ENCODE measurements at places on chromosomes 16 and 17.
A peak's percentile ranks its signal among the peaks of the same experiment; 100 is the strongest.

DNA sequence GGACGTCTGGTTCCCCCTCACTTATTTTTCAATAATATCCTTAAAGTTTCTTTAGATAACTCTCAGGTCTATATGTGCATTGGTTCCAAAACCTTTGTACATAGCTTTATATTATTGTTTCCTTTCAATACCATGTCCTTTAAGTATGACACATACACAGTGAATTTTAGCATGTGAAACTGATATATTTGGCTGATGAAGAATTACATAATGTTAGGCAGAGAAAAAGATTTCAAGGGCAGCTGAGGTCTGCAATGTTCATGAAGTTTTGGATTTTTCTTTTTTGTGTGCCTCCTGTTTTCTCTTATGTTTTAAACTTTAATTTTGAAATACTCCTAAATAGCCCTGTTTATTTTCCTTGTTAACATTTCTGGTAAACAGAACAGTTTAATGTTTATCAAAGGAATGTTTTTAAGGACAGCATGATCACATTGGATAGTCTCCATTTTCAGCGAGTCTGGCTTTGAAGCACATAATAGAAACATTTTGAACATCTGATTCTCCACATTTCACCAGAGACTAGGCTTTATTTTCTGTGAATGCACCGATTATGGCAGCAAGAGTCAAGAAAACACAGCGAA, 32.9 kb upstream of the FBXO47 start:
- no peak for DNase-seq

DNA sequence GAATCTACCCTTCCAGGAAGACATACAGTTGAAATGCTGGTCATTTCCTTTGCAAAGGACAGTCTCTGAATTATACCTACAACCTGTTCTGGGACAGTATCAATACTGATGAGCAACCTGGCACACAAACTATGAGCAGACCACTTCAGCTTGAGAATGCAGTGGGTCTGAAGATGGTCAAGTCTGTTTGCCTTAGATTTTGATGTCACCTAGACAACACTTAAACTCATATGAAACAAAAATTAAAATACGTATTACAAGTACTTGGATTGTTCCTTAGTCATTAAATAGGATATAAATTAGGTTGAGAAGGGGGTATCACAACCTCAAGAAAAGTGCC, 3.5 kb downstream of the SRSF2 start:
- DNase-seq: no peak

DNA sequence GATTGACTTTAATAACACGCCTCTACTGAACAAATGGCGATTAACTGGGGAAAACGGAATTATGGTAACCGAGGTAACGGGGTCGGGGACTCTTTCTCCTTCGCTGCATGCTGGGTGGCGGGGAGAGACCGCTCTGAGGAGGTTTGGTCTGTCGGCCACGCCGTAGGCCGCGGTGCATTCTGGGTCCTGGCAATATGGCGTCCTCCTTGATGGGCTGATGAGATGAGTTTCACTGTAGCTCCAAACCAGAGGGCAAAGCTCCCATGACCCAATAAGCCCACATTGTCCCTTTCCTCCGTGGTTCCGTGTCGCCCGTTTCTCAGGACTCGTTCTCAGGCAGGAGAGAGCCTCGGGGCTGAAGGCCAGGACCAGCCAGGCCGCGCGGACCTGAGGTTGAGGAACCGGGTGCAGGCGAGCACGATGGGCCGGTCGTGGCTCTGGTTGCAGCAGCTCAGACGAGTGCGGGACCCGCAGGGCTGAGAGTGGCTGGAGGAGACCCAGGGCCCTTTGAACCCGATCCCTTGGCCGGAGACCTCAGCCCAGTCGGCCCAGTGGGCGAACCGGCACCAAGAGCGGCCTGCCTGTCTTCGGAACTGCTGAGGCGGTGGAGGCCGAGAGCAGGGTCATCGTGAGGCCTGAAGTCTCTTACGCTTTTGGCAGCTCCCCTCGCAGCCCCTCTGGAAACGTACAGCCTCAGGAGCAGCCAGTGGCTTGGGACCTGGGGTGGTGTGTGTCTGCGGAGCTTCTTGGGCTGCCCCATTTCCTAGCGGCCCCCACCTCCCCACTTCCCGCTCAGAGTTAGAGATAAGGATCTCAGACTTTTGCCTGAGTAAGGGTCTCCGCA, at the start of gene RPTOR:
RPTOR (plus strand) TSS at position 184 of the 844 bp plus-strand sequence. CDS start 792 bp downstream, outside the sequence.
- DNase-seq: peak; percentile 69

- DNase-seq: no peak
Measured at GRCh38 chr17:18166894-18167293, 16.7 kb upstream of the ALKBH5 start.

DNA sequence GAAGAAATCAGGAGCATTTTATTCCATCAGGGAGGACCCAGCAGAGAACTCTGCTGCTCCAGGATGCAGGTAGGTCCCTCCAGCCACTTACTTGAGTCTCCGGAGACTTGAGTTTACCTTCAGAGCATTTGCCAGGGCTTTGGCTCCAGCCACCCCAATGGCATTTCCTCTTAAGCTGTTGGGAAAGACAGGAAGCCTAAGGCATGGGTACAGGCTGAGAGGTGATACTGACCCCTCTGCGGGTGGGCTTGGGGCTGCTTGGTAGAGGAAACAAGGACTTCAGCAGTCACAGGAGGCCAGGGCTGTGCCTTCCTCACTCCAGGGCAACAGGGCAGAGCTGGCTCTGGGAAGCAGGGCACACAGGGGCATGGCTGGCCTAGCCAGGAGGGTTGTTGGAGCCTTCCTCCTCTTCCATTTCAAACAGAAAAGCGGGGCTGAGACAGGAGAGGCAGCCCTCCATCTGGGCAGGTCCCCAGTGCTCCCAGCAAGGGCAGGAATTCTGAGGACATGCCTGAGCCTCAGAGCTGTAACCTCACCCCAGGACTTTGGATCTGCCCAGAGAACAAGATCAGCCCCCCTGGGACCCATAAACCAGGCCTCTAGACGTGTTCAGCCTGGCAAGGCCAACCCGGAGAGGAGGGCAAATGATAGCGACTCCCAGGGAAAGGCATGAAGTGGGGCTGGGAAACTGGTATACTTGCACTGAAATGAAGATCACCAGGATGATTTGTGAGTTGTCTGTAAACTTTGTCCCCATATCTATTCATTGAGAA, 34.4 kb downstream of the NLRC3 start:
- DNase-seq: no peak

DNA sequence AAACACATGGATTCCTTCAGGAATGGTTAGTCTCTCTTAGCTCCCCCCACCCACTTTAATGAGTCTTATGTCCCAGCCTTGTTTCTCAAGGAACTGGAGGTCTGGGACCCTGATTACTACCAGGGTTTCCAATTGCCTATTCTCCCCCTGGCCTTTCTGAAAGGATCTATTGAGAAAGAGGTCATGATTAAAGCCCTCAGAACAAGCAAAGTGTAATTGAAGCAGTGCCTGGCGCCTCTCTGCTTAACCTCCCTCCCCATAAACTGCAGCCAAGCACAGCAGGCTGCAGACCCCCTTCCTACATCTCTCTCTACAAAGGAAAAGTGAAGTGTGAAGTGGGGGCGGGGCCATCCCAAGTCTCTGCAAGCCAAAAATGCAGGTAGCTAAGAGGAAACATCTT, 159.7 kb upstream of the CDH11 start:
- DNase-seq: no peak

DNA sequence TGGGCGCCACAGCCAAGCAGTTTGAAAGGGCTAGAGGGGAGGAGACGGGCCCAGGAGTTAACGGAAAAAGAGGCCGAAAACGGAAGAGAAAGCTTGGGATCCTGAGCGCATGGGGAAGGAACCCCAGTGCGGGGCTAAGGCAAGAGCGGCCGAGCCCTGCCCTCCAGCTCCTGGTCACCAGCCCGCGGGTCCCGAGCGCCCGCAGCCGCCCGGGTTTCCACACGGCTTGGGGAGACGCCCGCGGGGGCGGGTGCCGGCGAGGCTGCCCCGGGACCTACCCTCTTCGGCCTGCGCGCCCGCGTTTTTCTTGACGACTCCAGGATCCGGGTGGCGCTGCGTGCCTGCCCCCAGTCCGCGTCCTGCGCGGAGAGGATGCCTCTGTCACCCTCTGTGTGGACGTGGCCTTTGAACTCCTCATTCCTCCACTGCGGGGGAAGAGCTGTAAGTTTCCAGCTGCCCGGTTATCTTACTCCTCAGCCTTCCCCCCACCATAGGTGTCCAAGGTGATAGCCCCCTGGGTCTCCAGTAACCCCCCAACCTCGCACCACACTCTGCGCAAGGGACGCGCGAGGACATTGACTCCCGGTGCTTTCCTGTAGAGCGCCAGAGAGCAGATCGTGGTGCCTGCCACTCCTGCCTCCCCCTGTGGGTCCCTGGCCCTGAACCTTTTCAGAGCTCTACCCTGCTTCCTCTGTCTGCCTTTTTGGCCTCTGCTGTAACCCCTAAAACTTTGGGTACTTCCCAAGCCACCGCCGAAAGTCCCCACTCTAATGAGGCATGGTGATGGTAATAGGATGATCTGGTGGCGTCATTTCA, 1.7 kb upstream of the CDH11 start:
- no peak for DNase-seq

GRCh38 chr17:77825621-77826020, 132.9 kb upstream of the TNRC6C start:
- DNase-seq: no peak

DNA sequence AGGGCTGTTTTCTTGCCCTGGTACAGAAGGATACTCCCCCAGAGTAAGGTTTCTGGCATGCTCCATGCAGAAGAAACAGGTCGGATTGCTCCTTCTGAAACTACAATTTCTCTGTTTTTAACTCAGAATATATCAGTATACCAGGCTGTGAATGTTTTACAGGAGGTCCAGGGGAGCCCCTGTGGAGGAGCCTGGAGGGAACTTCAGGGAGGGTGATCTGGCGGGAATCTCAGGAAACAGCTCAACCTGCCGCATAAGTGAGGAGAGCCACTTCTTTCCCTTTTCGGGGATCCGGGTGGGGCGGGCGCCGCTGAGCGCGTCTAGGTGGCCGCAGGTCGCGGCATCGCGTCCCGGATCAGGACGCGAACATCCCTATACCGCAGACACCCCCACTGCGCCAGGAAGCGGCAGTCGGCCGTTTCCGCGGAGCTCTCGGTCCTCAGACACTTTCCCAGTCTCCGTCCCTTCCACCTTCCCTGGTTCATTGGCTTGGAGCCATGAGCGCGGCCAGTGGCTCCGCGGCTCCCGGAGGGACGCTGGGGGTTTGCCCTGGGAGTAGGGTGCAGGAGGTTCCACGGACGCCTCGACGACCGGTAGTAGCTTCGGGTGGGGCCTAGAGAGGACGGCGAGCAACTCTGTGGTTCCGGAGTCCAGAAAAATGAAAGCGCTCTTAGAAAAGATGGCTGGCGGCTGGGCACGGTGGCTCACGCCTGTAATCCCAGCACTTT, 3.1 kb upstream of the ZNF764 start:
- DNase-seq: peak; percentile 40

GRCh38 chr17:75540923-75541503, 15.5 kb downstream of the LLGL2 start:
- no peak for DNase-seq

GRCh38 chr16:78796221-78796866, 696.9 kb downstream of the WWOX start:
- no peak for DNase-seq

GRCh38 chr16:48384520-48385252, 527 bp downstream of the SIAH1 start:
- DNase-seq: no peak

- peak; percentile 8 for DNase-seq
Measured at GRCh38 chr17:68288375-68288774, 2.6 kb downstream of the SLC16A6 start.

- DNase-seq: no peak
Measured at GRCh38 chr17:82876602-82877379, 37.0 kb upstream of the ZNF750 start.

DNA sequence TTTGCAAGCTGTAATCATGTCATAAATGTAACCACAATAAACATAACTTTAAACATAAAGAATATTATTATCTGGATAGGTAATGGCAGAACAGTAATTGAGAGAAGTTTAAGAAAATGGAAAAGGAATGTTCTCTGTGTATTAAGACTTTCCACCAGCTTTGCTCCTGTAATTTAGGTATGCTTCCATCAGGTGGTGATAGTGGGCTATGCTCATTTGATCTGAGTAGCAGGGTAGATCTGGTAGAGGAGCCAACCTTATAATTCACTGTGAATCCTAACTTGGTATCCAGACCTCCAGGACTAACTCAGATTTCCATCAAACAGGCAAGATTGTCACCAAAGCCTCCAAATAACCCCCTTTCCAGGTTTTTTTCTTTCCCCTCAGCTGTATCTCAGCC, 137.9 kb upstream of the ZKSCAN2 start:
- DNase-seq: no peak

GRCh38 chr17:40961591-40961990, 5.2 kb downstream of the KRT39 start:
- no peak for DNase-seq

GRCh38 chr16:88437367-88437964, 15.6 kb upstream of the ZFPM1 start:
- peak; percentile 16 for DNase-seq

DNA sequence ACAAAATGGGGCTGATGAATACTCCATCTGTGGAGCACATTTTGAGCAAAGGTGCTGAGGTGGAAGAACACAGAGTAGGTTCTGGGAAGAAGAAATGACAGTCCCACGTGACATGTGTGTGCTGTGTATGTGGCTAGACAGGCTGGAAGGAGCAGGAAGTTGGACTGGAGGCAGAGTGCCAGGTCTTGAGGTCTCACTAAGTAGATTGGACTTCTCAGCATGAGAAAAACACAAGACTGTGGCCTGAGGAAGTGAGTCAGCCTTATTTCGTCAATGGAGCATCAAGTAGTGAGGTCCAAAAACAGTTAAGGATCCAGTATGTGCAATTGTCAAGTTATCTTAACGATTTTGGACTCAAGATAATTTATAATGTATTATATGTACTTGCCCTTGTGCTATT, 736.5 kb downstream of the KCNJ2 start:
- DNase-seq: no peak

- no peak for DNase-seq
Measured at GRCh38 chr17:2707721-2708584, 3.6 kb downstream of the CLUH start.

DNA sequence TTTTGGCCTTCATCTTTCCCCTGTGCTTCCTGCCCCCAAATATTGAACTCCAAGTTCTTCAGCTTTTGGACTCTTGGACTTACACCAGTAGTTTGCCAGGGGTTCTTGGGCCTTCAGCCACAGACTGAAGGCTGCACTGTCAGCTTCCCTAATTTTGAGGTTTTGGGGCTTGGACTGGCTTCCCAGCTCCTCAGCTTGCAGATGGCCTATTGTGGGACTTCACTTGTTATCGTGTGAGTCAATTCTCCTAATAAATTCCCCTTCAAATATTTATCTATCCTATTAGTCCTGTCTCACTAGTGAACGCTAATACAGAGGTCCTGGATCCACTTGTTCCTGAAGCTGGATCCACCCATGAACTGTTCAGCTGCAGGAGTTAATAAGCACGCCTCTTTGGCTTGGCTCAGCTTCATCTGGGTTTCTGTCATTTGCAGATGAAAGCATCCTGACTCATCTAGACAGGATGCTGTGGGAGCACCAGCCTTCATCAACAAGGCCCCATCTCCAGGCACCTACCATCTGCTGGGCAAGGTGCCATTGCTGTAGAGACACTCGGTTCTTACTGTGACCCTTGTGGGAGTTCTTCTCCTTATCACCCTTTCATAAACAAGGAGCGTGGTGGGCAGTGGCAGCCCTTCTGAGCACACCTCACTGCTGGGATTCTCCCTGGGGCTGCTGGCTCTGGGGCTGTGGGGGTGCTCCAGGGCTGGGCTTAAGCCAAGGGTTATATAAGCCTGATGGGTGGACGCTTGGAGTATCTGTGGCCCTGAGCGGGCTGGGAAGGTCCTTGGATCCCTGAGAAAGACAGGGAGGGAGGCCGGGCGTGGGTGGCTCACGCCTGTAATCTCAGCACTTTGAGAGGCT, 23.1 kb downstream of the LAT start:
- no peak for DNase-seq

Measured in bone marrow (tissue), 2 donors.